HCEC 1CT (cell line): ENCODE measurements at places on chromosomes 6 and 20.

DNA sequence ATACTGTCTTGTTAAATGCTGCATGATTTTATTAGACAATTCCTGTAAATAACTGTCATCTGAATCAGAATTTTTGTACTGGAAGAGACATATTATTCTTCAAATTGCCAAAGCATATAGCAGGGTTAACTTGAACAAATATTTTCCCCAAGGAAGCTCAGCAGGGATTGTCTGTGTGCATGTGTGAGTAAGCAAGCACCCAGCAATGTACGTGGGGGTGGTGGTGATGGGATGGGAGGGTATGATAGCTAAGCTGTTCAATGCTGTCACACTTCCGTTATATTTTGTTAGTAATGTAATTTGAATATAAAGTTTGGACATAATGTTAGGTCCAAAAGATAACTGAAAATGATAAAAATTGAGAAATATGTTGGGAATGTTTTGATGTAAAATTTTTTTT is 118.1 kb downstream of the MYB start:
- DNase-seq = peak; percentile 59

DNA sequence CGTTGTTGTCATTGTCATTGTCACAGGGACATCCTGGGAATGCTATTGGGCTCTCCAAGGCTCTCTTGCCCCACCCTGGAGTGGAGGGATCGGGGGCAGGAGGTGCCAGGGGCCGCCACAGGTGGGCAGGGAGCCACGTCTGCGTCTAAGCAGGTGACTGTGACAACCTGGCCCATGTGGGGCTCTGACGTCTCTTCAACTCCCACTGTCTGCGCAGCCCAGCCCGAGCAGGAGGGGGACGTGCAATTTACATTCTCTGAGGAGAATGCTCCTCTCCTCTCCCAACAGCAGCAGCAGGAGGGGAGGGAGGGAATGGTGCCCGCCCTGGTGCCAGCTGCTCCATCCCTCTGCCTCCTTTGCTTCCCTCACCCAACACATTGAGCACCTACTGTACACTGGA is 50.1 kb downstream of the GRM4 start:
- DNase-seq = no peak

DNA sequence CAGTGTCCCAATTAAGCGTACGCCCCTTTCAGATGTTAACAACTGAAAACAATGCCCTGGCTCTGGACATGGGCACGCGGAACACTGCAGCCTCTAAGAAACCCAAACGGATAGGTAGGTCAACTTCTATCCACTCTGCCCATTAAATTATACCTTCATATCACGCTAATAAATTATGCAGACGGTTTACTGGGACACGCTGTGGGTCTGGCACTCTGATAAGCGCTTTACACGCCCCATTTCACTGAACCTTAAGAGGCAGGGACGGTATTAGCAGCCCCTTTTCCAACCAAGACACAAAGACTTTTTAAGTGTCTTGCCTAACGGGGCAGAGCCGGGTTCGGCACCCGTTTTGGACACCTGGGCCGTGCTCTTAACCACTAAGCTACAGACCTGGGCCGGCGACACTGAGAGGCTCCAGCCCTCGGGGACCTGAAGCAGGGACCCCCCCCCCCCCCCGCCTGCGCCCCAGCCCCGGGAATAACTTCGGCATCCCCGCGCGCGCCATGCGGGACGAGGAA is 744 bp downstream of the STAU1 start:
- no peak for DNase-seq

DNA sequence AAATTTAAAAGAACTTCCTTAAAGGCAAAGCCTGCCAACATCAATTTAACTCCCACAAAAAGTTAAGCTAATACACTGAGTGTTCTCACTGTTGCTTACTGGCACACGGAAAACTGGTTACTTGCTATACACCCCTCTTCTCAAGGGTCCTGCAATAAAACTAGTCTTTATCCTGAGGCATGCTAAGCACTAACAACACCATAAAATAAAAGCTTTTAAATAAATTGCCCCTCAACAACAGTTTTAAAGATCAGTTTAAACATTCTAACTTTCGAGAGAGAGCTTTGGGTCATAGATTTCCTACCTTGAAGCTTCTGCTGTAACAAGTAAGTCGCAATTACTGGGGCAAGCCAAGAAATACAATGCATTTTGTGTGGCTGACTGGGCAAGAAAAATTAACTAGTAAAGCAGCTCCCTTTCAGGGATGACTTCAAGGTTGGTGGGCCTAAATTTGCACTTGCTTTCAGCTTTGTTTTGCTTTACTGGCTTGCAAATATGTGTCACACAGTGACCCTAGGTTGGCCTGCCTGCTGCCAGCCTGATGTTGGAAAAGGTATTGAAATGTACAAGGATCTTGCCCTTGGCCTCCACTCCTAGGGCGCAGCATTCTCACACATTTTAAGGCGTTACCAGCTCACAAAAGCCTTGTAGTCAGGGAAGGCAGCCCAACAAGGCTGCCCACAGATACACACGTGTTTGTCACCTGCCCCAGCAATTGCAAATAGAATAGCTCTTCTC is 4.0 kb upstream of the HEY2 start:
- no peak for DNase-seq

DNA sequence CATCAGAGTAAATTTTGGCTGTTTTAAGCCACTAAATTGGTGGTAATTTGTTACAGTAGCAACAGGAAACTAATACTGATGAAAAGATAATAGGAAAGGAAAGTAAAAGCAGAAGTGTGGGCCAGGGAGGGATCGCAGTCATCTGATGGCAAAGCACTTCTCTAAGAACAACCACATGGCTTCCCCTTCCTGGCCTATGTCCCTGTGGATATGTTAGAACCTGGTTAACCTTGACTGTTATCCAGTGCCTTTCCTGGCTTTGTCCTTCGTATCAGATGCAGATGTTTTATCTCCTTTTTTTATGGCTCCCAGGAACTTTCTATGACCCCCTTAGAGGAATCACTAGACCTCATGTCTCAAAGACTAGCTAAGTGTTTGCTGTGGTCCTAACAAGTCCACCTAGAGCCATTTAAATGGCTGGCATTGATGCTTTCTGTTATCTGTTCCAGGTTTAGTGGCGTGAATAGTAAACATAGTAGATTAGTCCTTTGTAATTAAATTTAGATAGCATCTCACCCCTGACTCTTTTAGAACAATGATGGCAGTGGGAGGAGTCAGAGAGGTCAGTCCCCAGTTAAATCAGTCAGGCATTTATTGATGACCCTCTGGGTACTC is 79.2 kb upstream of the PHACTR2 start:
- no peak for DNase-seq

DNA sequence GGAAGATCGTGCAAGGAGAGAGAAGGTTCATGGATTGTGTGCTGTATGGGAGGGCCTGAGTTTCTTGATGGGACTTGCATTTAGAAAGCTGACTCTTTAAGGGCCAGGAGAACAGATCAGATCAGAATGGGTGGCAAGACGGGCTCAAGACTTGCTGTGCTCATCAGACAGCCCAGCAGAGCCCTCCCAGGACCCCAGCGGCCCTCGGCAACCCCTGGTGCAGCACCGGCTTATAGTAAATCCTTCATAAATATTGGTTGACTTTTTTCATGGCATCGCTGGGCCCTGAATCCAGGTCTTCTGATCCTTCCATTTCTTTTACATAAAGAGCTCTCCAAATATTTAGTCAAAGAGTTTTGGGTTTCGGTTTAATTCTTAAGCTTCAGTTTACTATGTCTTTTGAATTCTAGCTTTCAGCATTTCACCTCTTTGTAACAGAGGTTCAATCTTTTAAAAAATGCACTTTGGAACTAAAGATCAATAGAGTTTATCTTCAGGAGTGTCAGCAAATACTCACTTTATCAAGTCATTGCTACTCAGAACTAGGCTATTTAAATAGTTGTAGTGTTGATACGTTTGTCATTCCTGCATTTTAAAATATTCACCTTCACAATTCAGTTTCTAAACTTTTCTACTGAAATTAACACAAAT is 205.6 kb downstream of the ZDHHC14 start:
- DNase-seq = no peak

GRCh38 chr6:79064635-79065034 is 13.4 kb downstream of the PHIP start:
- DNase-seq = no peak

DNA sequence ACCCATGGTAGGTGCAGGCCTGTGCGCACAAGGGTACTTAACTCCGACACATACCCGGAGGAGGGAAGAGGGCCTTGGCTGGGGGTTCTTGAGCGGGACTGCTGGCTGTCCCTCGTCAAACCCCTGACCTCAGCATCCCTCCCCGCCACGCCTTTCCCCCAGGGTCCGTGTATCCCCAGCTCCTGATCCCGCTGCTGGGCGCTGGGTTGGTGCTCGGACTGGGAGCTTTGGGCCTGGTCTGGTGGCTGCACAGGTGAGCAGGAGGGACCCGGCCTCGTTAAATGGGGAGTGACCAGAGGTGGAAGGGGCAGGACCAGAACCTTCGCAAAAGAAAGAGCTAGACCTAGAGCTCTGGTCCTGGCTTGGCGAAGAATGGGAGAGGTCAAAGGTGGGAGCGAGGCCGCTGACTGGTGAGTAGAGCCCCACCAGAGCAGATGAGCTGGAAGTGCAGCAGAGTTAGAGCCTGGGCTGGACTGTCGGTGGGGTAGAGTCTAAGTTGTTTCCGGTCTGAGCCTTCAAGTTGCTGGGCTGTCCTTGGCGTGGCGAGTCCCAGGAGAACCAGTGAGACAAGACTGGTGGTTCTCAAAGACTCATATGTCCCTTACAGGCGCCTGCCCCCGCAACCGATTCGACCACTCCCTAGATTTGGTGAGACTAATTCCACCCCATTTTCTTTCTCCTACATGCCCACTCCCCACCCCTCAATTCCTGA is 963 bp downstream of the MPIG6B start:
- no peak for DNase-seq

GRCh38 chr6:164097551-164098398 is 683.3 kb downstream of the QKI start:
- no peak for DNase-seq

DNA sequence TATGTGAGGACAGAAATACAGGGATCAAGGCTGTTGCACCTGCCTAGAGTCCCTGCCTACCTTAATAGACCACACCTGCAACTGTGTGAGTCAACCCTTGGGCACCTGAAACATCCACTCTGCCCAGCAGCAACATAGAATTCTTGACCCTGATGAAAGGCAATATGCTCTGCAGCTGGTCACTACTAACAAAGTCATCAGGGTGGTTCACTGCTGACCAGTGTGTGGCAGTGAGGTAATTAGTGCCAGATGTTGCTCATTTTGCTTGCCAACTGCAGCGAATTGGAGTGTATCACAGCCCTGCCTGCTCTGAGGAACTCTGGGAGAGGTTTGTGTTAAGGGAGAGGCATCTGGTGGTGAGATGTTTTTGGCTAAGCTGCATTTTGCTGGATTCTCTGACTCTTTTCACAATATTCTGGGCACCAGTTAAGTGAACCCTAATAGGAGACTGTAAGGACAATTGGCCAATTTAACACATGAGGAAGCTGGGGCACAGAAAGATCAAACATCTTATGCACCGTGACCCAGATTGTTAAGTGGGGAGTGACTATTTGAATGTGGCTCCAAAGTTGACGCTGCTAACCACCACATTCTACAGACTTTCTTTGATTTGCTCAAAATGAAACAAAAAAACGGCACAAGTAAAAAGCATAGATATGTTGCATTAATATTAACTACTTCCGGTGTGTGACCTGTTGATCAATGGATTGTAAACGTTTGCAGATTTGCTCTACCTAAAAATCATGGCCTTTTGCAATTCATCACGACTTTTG is 61.9 kb upstream of the OPRM1 start:
- DNase-seq = peak; percentile 81

DNA sequence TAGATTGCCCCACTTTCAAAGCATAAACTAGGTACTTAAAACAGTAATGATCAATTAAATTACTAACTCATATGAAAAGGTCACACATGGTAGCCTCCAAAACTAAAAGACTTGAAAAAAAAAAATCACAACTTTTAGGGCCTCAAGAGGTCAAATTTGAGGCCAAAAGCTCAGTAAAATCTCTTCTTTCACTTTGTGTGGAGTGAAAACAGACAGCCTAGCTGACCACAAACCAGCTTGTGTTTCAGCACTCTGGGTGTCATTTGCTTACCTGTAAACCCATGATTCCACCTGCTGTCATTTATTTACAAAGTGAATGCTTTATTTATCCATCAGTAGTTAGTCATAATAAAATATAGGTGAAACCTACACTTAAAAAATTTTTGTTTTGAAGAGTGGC is 34.0 kb downstream of the GNAS start:
- no peak for DNase-seq

DNA sequence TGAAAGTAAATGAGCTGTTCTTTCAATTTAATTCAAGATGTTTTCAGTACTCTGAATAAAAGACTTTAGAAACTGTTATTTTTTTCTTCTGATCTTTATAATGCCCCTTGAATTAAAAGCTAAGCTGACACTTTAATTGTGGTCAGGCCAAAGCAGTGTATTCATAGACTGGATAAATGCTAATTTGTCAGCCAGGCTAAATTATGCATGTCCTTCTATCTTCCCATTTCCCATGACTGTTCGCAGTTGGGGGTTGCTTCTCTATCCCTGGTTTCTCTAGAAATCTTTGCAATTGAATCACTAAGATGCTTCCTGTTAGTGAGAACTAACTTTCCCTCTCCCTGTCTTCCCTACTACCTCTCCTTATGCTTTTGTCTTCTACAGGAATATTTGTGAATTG is 396.2 kb downstream of the RFPL4B start:
- no peak for DNase-seq

GRCh38 chr6:21710216-21710615 is 116.7 kb downstream of the SOX4 start:
- DNase-seq = no peak

GRCh38 chr6:70849348-70850069 is 107.4 kb downstream of the B3GAT2 start:
- no peak for DNase-seq

DNA sequence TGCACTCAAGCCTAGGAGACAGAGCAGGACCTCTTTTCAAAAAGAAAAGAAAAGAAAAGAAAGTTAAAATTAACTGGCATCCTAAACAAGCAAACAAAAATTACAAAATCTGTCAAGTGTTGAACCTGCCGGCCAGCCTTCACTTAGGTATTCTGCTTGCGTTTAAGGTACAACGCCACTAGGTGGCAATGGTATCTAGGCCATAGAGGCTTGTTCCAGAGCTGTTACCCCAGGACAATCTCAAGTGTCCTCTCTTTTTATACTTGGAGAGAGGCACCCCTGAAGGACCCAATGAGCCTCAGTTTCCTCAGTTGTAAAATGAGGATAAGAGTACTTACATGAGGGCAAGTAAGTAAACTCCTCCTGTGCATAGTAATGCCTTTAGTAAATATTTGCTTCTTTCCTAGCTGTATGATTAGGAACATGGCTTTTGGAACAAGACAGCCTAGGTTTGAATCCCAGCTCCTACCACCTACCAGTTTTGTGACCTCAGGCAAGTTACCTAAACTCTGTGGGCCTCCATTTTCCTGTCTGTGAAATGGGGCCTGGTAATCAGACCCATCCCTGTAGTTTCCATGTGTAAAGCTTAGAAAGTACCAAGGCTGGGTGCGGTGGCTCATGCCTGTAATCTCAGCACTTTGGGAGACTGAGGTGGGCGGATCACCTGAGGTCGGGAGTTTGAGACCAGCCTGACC is 5.8 kb upstream of the PACSIN1 start:
- peak; percentile 41 for DNase-seq
